GM20000 (cell line): ENCODE measurements at places on chromosomes 11 and 22.

GRCh38 chr11:91396236-91397133 lies 828.1 kb upstream of the FAT3 start:
- DNase-seq: no peak

DNA sequence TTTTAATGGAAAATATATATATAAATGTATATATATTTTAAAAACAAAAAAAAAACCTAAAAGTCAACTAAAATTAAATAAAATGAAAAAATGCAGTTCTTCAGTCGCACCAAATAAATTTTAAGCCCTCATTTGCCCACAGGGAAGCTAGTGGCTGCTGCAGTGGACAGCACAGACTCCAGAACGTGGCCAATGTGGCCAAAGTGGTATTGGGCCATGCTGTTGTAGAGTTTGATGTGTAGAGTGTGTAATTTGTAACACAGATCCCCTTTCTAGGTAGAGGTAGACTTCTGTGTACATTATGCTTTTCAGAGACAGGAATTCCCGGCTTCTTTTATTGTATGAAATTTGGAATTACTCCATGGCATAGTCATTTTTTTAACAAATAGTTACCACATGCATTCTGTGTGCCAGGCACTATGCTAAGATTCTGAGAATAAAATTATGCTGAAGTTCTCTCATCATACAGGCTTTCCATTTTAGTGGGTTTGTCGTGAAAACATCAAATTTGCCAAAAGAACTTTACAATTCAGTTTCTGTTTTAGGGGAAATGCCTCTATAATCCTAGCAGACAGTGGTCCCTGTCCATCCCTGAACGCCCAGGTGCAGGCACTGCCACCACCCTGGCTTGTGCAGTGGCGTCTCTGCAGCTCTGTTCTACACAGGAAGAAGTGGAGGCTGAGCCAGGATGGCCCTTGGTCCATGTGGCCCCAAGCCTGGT lies 68.5 kb downstream of the MED15 start:
- DNase-seq: no peak

DNA sequence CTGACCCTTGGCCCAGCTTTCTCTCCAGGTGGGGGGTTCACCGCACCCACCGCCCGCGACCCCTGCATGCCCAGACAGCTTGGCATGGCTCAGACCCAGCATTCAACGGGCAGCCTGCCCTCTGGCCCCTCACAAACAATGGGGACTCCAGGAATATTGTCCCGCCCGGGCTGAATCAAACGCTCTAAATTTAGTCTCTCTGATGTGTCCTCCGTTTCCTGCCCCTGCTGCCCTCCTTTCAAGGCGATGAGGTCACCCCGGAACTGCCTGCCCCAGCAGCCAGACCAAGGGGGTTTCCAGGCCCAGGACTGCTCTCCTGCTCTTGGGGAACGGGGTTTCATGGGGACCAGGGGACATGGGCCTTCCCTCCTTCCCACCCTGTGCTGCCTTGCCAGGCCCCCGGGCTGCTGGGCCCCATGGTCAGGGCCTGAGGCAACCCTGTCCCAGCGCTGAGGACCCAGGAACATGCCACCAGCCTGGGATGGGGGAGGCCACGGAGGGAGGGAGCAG lies 10.1 kb upstream of the PDGFB start:
- peak; percentile 87 for DNase-seq

DNA sequence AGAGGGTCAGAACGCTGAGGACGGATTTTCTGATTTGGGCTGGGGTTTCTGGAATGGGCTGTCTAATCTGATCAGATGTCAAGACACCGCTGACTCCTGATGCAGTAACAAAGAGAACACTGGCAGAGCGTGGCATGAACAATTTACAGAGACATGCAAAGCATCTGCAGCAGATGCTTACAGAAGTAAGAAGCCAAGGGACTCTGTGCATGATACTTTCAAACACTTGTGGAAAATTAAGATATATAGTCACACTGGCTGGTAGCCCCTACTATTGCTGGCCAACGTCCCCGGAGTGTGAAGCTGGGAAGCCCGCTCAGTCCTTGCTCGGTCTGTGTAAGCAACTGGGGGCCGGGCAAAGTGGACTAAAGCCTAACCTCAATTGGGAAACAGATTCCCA lies 903.7 kb downstream of the BRD1 start:
- no peak for DNase-seq

GRCh38 chr11:89660234-89660633 lies 49.9 kb upstream of the TRIM77 start:
- no peak for DNase-seq

- no peak for DNase-seq
Measured at GRCh38 chr11:126673319-126673718, 317.8 kb downstream of the ST3GAL4 start.

DNA sequence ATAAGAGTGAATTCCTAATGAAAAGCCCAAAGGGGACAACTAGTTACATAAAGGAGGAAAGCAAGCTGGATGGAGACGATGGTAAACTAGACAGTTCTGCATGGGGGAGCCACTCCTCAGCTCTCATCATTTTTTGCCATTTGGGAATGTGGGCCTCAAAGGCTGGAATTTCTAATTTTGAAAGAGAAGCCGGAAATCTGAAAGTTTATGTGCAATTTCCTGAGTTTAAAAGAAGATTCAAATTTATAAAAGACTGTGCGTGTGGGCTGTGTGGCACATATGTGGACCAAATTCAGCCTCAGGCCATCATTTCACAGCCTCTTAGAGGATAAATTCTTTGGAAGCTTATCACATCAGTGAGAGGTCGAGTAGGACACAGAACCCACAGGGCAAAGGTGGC lies 18.3 kb upstream of the CRY2 start:
- DNase-seq: no peak

DNA sequence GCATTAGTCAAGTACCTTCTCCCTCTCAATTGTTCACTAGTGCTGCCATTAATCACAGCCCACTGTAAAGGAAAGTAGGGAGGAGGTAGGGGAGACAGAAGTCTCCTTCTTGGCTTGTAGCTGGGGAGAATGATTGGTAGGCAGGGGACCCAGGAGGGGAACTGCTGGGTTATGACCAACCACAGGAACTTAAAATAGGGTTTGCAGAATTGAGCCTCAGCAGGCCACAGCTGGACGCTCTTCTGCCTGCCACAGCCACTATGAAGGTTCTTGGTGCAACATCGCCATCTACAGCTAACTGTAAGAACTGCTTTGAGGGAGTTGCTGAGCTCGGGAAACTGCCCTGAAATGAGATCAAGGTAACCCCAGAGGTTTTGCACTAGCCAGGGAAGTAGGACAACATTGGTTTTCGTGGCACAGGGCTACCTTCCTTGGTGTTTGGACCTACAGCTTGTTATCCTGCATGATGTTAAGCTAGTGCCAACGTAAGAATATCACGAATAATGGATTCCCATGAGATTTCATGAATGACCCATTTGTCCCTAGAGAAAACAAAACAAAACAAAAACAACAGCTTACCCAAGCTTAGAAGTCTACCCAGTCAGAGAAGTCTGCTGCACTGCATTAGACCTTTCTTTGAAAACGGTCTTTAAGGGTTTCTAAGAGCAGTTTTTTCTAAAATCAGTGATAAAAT lies 787.1 kb upstream of the API5 start:
- peak; percentile 46 for DNase-seq

DNA sequence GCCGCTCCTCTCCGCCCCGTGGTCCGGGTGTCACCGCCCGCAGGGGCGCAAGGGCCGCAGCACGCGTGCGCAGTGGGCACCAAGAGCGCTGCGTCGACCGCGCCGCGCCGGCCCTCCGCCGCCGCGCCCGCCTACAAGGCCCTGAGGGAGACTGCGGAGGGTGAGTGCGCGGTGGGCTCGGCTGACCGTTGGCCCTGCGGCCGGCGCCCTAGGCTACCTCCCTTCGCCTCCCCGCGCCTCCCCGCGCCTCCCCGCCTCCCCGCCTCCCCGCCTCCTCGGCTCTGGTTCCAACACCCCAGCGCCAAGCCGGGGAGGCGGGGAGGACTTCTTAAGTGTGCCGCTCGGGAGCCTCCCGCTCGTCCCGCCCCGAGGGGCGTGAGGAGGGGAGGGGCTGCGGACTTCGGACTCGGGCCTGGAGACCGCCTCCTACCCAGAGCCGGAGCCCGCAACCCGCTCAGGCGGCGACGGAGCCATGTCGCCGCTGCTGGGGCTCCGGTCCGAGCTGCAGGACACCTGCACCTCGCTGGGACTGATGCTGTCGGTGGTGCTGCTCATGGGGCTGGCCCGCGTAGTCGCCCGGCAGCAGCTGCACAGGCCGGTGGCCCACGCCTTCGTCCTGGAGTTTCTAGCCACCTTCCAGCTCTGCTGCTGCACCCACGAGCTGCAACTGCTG lies at the start of gene AQP11:
AQP11 (plus strand) TSS at position 433 of the 673 bp plus-strand sequence; CDS start at position 473, 40 bp downstream.
- DNase-seq: peak; percentile 94

- peak; percentile 53 for DNase-seq
Measured at GRCh38 chr22:47049078-47049624, 286.7 kb downstream of the TBC1D22A start.

DNA sequence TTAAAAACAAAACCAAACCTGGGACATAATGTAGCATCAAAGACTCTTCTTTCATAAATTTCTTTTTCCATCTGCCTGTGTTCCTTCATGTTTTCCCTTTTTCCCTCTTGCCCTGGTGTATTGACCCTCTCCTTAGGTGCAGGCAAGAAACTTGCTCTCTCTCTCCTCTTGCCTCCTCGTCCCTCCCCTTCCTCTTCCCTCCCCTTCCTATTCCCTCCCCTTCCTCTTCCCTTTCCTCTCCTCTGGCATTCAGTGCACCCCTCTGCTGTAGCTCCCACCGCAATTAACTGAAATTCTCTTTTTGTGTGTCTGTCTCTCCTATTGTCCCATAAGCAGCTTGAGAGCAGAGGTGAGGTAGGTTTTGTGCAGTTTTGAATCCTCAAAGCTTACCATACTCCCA lies 49.9 kb downstream of the CSF2RB start:
- DNase-seq: no peak

DNA sequence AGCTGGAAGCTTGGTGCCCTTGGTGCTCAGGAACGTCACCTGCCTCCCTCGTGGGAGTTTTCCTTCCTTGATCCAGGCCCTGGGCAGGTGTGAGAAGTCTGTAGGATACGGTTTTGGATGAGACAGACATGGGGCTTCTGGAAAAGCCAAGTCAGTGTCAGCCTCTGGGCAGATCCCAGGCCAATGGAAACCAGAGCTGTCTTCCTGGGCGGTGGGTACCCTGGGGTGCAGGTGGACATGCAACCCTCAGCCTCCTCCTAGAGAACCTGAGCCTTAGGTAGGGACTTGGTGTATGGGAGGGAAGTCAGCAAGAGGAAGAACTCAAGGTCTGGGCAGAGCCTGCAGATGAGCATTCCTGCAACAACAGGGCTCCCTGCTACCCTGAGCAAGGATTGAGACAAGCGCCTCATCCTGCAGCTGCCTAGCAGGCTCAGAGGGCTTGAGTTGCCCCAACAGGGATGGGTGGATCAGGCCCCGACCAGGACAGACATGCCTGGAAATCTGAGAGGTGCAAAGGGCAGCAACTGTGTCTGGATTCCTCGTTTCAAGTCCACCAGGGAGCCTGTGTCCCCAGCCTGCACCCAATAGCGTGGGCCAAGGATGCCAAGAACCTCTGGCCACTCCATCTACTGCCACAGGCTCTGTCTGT lies 37.6 kb upstream of the SYT13 start:
- DNase-seq: no peak

GRCh38 chr11:26331911-26332571 lies at the start of gene ANO3:
TSS of gene ANO3 (plus strand) at chr11:26332130. CDS start at chr11:26332276, 146 bp downstream.
- peak; percentile 49 for DNase-seq

DNA sequence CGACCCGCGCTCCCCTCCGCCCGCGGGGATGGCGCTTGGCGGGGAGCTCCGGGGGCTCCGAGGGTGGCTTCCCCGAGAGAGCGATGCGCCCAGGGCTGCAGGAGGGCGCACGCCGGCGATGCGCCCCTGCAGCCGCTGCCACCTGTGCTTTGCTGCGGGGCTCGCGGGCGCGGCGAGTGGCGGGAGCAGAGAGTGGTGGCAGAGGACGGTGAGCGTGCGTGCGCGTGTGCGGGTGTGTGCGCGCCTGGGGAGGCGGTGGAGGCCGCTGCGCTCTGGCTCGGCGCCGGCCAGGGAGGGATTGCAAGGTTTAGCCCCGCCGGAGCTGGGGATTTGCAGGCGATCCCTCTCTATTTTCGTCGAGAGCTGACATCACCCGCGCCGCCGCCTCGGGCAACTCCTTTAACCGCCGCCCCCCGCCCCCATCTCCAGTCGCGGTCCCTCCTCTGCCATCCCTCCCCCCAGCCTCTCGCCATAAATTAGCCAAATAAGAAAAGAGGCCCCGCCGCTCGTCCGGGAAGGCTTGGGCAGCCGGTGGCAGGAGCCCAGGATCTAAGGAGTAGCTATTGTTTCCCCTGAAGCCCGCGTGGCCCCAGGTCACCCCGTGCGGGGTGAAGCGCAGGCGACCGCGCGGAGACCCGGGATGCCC lies at the start of gene SLC1A2:
SLC1A2 (minus strand) TSS at position 375 of the 646 bp plus-strand sequence. CDS start 592 bp downstream, outside the sequence.
- DNase-seq: peak; percentile 21

DNA sequence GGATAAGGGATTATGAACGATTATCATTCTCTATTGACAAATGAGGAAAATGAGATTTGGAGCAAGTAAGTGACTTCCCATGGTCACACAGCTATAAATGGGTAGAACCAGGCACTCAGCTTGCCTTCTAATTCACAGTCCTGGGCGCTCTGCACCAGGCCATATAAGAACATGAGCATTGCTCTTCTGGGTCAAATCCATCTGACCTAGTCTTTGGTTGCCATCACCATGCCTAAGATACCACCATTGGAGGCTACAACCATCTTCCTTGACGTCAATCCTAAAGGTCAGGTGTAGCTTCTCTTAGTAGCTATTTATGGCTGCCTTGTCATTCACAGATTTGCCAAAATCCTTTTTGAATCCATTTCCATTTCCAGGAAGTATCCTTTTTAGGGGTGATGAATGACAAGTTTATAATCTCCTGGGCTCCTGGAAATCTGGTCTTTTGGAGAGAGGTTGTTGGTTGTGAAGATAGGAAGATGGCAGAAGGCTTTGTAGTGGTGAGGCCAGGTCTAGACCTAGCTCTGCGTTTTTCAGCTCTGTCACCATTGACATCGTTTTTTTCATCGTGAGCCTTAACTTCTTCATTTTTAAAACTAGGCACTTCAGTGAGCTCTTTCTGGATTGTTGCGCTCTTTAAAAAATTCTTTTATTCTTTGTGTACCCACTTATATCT lies 11.1 kb downstream of the ZBTB16 start:
- DNase-seq: no peak

DNA sequence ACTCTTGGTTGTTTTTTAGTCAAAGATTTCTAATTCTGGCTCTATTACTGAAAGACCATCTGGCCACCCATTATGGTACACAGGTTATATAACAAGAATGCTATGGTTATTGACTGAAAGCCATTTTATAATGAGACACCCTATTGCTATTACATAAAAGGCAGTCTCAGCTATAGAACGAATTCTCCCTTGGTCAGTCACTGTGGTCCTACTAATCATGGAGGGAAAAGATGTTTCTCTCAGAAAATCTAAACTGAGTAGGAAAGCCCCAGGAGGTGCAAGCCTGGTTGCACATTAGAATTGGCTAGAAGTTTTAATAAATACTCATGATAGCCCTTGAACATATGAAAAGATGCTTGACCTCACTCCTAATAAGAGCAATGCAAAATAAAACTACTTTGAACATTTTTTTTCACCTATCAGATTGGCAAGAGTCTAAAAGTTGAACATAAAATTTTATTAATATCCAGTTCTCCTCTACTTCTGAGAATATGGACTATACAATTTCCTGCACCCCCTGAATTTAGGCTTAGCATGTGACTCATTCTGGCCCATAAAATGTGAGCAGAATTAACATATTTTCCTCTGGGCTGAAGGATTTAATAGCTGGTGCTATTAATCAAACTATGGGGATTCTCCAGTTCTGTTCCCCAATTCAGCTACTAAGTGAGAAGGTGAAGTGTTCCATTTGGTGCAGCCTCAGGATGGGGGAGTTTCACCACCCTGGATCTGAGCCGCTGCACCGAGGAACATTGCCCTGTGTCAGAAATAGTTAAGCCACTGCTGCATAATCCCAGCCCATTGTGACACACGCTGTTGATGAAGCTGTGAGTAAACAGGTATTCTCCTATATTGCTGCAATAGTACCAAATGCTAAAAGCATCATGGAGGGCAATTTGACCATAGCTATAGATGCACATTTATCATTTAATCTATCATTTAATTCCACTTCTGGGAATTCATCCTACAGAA lies 11.5 kb upstream of the CRKL start:
- no peak for DNase-seq
